ENCODE measurements at places on chromosomes 2 and 18.

- no peak for DNase-seq
These were observed 5.7 kb upstream of the SERPINB2 start for GRCh38 chr18:63881851-63882250.

GRCh38 chr2:26754972-26755670, 9.0 kb upstream of the SLC35F6 start:
- DNase-seq: no peak

DNA sequence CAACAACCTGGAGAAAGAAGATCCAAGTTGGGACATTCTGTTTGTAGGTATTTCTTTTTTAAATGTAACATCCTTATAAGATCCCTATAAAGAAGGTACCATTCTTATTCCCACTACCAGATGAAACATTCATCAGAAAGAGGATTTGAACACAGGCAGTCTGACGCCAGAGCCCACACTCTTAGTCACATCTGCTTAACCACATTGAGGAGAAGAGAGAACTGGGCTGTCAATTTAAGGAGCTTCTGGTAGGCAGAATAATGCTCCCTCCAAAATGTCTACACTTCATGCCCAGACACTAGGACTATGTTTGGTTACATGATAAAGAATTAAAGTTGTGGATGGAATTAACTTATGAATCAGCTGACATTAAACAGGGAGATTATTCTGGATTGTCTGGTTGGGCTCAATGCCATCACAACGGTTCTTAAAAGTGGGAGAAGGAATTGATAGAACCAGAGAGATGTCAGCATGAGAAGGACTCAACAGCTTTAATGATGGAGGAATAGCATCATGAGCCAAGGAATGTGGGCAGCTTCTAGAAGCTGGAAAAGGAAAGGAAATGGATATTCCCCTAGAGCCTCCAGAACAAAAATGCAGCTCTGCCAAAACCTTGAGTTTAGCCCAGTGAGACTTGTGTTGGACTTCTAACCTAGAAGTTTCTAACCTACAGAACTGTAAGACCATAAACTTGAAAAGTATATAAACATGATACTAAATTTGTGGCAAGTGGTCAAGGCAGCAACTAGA, 82.2 kb downstream of the KLF7 start:
- no peak for DNase-seq

DNA sequence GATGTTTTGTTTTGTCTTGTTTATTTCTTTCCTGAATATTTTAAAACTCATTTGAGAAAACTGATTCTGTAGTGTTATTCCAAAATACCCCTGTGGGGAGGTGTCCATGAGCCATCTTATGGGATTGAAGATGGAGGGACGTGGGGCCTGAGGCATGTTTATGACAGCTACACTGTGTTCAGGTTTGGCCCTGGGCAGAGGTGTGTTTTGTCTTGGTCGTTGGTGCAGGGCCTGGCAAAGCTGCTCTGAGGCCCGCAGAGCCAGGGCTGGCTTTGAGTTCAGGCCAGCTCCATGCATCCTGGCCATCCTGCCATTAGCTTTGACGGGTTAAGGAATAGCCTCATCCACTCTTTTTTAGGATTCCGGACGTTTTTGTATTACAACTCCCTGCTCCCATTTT, 68.9 kb downstream of the TMEM18 start:
- DNase-seq: no peak

DNA sequence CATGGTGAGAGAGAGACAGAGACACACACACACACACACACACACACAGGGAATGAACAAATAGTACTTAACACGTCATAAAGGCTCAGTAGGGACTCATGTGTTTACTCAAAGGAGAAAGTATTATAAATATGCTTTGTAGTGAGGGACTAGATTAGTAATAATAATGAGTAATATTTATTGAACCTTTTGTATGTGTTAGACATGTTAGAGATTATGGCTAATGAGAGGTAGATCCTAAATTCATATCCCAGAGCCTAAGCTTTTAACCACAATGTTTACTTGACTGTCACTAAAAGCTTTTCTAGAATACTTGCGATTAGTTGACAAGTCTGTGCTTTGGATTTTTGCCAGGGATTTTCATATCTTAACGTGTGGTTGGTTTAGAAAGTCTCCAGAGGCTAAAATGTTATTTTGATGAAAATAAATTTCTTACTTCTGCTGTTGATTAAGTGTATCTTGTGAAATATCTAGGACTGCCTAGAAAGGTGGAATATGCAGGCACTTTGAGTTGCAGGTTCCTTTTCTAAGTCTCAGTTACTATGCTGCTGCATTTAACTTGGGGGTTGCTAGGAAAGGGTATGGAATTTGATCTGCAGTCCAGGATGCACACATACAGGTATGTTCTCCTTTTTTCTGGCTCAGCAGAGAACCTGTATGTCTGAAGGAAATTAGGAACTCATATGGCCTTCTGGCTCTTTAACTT, 64.5 kb downstream of the UBR3 start:
- DNase-seq: no peak

- no peak for DNase-seq
These were observed 258.0 kb downstream of the HDAC4 start for GRCh38 chr2:239142806-239143205.

- no peak for DNase-seq
These were observed 61.1 kb downstream of the MEIS1 start for GRCh38 chr2:66495788-66496640.

- no peak for DNase-seq
These were observed 1035.1 kb upstream of the SLC39A10 start for GRCh38 chr2:194621945-194622344.

DNA sequence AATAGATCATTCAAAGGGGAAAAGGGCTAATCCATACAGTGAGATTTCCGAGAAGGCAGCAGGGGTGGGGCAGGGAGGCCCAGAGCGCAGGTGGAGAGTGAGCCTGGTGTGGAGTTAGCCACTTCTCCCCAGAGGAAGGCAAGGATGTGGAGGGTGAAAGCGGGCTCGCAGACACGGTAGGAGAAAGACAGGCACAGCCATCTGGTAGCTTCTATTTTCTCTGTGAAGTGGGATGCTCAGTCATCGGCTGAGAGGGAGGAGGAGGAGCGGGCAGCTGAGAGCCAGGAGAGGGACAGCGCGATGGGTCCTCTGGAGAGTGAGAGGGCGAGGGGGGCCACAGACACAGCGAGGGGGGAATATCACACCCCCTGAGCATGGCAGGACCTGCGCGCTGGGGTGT, 153.3 kb upstream of the NDUFV2 start:
- no peak for DNase-seq

DNA sequence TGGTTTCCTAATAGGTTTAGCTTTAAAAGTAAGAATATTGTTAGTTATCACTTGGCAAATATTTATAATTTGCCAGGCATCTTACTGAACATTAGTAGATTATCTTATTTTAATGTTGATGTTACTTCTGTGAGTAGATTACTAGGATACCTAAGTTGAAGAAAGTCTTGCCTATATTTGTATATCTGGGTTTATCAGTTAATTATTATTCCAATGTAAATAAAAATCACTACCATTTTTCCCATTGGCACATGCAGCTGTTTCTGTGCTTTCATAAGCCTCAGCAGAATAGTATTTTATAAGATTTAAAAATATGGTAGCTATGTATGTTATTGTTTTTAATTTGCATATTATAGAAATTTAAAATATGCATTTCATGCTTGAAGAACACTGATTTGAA, 16.3 kb upstream of the TRIM43B start:
- no peak for DNase-seq

- no peak for DNase-seq
These were observed 15.9 kb downstream of the C2orf74 start for GRCh38 chr2:61177727-61178549.

- no peak for DNase-seq
These were observed 245.4 kb downstream of the ATAD2B start for GRCh38 chr2:23681356-23682140.

- no peak for DNase-seq
These were observed 605.5 kb downstream of the EPHA4 start for GRCh38 chr2:220966636-220967035.

DNA sequence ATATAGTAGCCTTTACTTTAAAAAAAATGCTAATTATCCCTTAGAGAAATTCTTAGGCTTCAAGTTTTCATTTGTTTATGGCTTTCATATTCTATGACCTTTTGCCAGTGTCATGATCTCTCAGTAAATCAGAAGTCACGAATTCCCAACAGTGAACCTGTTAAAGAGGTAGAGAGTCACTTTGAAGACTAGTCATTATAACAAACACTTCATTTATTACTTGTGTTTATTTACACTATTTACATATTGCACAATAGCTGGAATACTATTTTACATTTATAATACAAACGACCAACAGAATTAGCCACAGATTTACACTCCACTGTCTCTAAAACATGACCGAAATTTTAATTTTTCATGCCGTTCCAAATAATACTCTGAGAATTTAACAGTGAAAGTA, 8.5 kb downstream of the ALKAL2 start:
- no peak for DNase-seq

GRCh38 chr2:88880441-88880953, 189.0 kb downstream of the RPIA start:
- no peak for DNase-seq

DNA sequence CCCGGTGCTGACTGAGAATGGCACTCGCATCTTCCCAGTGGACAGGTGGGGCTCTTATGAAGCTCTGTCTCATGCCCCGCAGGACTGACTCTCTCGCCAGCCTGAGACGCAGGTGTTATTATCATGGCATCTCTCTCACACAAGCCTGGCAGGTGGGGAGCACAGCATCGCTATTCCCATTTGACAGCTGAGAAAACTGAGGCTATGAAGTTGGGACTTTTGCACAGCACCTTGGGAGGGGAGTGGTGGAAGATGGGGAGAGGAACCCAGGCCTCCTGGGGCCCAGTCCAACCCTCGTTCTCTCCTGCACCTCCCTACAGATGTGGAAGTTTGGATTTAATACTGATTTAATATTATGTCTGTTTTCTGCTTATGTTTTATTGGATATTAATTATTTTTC, 9.0 kb upstream of the NTSR2 start:
- DNase-seq: no peak

- DNase-seq: no peak
These were observed 238.3 kb downstream of the EN1 start for GRCh38 chr2:118609138-118609537.

GRCh38 chr2:2530334-2530733, 199.3 kb upstream of the MYT1L start:
- no peak for DNase-seq

DNA sequence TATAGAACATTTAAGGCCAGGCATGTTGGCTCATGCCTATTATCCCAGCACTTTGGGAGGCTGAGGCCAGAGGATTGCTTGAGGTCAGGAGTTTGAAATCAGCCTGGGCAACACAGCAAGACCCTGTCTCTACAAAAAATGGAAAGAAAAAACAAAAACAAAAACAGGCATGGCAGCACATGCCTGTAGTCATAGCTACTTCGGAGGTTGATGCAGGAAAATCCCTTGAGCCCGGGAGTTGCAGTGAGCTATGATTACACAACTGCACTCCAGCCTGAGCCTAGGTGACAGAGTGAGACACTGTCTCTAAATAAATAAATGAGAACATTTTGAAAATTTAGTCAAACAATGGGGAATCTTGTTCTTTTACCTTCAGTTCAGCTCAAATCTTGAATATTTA, 12.1 kb upstream of the YES1 start:
- no peak for DNase-seq

DNA sequence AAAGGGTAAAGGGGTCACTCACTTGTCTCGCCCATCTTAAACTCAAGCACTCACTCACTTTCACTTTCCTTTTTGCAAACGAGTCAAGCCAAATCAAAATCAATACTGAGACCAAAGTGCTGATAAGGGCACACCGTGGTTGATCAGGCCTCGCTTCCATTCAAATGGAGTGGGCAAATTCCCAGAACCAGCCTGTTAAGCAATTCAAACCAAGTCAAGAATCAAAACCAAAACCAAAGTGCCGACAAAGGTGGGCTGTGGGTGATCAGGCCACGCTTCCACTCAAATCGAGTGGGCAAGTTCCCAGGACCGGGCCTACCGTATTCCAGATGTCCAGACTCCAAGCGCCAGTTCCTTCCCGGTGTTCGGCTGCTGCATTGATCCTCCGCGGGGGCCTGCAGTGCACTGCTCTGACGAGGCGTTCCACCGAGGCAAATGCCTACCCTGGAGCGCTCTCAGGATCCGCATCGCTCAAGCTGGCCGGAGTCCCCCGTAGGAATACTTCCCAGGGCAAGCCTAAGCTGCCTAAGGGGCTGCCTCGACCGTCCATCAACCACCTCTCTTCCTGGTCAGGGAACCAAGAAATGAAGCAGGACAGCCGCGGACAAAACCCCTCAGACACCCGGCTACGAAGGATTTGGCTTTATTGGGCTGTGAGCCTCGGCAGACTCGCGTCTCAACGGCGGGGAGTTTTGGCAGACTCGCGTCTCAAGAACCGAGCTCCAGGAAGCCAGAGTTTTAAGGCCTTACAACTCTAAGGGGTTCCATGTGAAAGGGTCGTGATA, 89.9 kb upstream of the SLC1A4 start:
- no peak for DNase-seq

GRCh38 chr2:39668576-39669080, 2.9 kb downstream of the TMEM178A start:
- no peak for DNase-seq

- DNase-seq: no peak
These were observed 9.2 kb downstream of the HTRA2 start for GRCh38 chr2:74538881-74539339.

DNA sequence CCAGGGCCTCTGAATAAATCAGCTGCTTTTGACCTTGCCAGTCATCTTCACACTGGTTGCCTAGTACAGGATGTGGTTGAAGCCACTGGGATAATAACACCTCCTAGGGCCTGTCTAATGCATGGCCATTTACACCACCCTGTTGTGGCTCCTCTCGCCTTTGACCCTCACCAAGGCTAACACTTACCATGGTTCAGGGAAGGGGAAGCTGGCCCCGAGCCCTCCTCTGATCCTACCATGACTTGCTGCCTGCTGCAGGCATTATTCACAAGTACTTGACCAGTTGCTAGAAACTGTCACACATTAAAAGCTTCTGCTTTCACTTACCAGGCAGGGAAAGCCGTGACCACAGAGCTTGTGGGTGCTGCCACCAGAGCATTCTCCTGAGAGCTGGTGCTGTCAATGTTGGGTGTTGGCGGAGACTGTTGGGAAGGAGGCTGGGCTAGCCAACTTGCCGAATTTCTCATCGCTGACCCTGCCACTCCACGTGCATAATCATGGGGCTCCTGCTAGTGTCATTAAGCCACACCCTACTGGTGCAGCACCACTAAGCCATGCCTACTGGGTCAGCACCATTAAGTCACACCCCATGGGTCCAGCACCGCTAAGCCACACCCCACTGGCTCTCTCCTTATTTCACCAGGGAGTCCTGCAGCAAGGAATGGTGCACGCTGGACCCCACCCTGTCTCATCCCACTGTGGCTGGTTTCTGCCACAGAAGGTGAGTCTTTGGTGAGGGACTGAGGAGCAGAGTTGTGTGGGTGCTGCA, 47.0 kb upstream of the TTC39C start:
- no peak for DNase-seq

- DNase-seq: no peak
These were observed 1.4 kb downstream of the DOK6 start for GRCh38 chr18:69401972-69402532.

- DNase-seq: no peak
These were observed 114.1 kb upstream of the TRIB2 start for GRCh38 chr2:12602661-12603060.

DNA sequence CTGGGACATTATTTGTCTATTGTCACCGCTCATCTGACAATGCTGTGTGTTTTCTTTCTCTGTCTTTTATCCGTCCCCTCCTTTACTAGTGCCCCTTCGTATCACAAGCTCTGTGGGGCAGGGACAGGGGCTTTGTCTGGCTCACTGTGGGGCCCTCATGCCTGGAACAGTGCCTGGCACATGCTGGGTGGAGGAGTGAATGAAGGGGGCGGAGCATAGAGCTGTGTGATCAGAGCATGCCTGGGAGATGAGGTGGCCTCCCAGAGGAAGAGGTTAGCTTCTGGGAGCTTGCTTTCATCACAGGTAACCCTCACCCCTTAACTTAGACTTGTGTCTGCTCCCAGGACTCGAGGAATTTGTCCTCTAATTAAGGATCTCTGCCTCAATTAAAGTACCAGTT, 16.4 kb downstream of the MTCL1 start:
- DNase-seq: no peak

All from cortex of kidney (tissue), 1 donor.